ENCODE measurements at places on chromosomes 3 and 15. TPM values are rescaled to one million over a fixed set of nuclear protein-coding genes. Genes with fewer than 3 reads are reported as not detected.

KLF15 gene
- total RNA-seq: 33.4 TPM

INKA1 gene
- 4.3 TPM for total RNA-seq

VIPR1 gene
- 6.5 TPM for total RNA-seq

KNG1 gene
- total RNA-seq: 0.53 TPM

PLSCR2 gene
- not detected for total RNA-seq

ZBTB38 gene
- 71.5 TPM for total RNA-seq

MINDY4B gene
- not detected for total RNA-seq

LMCD1 gene
- total RNA-seq: 57.8 TPM

TLR9 gene
- 0.20 TPM for total RNA-seq

TTC21A gene
- 1.9 TPM for total RNA-seq

CEP19 gene
- total RNA-seq: 1.6 TPM

CGNL1 gene
- total RNA-seq: 59.9 TPM

- DNase-seq: no peak
These were observed 322.6 kb downstream of the GABRG3 start for GRCh38 chr15:27293607-27294006.

DNA sequence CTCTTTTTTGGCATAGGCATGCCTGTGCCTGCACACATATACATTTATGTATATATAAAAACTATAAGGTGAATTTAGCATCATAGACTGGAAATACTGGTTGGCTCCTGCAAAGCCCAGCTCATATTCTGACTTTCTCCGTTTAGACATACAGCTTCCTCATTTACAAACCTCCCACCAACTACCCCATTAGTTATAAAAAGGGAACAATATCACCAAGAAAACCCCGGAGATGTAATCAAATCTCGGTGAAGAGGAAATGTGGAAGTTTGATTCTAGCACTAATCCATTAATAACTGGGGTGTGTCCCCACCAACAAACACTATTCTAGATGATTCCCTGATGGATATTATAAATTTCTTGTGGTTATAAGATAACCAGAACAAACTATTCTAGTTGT, 517.7 kb upstream of the TBL1XR1 start:
- DNase-seq: no peak

DNA sequence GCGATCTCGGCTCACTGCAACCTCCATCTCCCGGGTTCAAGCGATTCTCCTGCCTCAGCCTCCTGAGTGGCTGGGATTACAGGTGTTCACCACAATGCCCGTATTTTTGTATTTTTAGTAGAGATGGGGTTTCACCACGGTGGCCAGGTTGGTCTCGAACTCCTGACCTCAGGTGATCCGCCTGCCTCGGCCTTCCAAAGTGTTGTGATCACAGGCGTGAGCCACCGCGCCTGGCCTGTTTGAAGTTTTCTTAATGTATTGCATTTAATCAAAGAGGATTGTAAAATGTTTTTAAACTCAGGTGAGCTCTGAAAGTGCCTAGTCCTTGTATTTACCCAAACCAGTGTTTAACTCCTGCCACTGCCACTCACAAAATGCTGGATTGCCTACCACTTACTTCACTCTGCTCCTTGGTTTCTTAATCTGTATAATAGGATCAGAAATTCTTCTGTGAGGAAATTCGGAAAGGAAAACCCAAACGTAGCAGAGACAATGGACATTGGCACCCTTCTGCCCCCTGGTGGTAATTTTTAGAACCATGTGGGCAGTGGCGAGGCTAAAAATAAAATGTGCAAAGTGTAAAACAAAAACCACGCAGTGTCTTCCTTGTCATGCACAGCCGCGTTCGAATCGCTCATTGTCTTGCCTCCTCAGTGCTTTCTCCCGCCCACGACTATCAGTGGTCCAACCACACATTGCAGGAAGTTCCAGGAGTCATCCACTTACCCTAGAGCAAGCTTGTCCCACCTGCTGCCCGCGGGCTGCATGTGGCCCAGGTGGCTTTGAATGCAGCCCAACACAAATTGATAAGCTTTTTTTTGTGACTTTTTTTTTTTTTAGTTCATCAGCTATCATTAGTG, 27.3 kb downstream of the CEP19 start:
- peak; percentile 64 for DNase-seq

DNA sequence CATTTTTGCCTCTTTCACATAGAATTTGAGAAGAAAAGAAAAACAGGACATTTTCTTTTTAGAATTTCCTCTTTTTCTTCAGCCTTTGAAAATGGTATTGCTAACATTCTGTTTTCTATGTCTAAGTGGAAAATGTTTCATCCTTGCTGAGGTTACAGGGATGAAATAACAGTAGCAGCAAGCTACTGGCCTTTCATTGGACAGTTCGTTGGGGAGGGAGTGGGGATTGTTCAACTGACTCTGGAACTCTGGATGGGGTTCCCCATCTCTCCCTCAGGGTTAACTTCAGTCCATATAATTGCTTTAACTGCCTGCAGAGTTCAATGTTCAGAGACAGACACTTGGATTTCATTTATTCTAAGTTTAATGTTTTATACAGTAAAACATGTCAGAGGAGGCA, 346.0 kb downstream of the NLGN1 start:
- no peak for DNase-seq

DNA sequence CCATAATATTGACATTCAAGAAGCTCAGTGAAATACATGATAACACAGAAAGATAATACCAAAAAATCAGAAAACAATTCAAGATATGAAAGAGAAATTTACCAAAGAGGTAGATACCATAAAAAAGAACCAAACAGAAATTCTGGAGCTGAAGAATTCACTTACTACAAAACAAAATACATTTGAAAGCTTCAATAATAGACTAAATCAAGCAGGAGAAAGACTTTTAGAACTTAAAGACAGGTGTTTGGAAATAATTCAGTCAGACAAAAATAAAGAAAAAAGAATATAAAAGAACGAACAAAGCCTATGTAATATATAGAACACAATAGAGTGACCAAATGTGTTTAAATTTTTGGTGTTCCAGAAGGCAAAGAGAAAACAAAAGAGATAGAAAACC, 158.7 kb downstream of the MOBP start:
- no peak for DNase-seq

DNA sequence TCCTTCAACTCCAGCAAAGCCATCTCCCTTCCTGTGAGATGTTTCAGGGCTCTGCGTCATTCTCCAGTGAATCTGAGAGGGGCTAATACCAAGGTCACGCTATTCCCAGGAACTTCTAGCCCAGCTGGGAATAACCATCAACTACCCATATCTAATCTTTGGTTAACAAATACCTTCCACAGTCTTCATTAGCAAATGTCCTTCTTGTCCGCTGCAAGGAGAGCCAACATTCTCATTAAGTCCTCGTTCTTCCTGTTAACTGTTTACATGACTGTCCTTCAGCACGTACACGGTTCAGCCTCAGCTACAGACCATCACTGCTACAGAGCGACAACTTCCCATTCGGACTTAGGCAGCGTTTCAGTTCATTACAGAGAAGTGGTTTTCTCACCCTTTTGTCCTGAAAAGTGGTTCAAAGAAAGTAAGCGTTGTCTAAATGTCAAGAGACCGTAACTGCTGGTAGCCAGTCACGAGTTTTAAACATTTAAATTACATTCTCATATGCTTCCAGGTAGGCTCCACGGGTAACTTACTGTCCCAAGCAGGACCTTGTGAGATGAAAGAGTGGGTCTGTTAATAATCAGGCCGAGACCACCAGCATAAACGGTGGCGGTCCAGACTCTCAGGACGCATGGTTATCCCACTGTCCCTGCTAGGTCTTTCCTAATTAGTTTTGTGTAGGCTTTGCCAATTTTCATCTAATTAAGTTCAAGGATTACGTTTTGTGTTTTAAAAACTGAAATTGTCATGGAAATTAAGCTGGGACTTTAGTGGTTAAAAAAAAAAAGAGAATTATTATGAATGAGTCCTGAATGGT, 63.8 kb downstream of the CHSY1 start:
- peak; percentile 50 for DNase-seq

DNA sequence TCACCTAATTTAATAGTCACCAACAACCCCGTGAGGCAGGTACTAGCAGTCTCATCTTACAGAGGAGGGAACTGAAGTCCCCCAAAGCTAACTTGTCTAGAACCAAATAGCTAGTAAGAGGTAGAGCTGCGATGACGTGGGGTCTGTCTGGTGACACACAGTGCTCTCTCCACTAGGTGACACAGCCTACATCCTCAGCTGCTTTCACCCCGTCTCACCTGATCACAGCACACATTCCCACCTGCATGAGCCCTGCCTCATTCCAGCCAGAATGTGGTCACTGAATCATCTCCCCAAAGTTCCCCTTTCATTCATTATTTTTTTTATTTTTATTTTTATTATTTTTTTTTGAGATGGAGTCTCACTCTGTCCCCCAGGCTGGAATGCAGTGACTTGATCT, 21.3 kb upstream of the MAGEF1 start:
- no peak for DNase-seq

GRCh38 chr3:141930801-141931200, 54.4 kb downstream of the ATP1B3 start:
- no peak for DNase-seq

DNA sequence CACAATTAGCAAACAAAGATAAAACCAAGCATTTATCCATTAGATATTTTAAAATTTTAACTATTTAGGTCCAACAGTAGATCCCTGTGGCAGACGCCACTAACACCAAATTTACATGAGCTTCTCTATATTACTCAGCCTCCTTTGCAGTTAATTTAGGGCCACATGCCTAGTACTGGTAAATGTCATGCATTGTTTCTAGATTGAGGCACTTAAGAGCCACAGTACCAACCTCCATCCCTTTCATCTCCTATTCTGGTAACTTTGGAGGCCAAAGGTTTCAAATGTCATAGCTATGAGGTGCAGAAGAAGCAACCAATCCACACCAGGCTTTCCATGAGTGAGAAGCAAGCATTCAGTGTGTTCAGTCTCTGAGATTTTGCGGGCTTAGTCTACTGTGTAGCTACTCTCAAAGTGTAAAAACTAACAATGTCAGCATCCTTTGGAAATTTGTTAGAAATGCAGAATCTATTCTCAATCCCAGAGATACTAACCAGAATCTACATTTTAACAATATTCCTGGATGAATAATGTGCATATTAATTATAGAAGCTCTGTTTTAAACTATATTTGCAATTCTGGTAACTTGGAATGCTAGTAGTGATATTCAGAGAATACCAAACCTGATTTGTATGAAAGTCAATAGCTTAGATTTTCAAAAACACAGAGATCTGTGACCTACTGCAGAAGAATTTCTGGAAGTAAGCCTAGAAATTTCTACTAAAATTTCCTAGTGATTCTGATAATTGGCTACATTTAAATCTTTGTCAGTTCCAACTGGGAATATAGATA, 206.3 kb upstream of the CD96 start:
- DNase-seq: no peak

DNA sequence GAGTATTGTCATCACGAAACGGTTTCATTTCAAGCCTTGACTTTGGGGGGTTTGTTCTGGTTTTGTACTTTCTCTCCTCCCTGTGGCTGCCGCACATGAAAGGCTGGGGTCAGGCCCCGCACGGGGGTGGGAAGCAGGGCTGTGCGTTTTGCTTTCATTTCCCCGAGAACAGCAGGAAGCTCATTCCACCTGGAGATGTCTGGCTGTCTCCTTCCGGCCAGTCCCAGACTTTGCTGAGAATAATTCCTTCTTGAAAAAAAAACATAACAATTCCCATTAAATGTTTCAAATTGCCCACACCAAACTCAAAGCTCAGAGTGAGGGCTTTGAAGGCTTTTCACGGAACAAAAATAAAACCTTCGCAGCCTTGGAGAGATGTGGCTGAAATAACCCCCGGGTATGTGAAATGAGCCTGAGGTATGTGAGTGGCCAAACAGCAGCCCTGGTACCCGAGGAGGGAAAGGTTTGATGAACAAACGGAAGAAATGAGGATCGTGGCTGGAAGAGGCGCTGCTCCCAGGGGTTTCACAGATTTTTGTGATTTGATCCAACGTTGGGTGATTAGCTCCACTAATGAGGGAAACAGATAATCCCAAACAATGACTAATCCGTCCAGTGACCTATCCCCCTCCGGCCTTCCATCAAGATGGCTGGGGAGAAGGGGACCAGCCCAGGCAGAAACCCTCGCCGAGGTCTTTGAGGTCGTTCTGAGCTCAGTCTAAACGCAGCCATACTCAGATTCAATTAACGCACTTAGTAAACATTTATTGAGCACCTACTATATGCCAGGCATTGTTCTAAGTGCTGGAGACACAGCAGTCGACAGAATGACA, 126.9 kb upstream of the MEF2A start:
- peak; percentile 50 for DNase-seq

- DNase-seq: no peak
These were observed 50.1 kb downstream of the MAGI1 start for GRCh38 chr3:65988411-65989180.

GRCh38 chr3:154900816-154901215, 179.3 kb upstream of the MME start:
- no peak for DNase-seq

- peak; percentile 45 for DNase-seq
These were observed 144.8 kb upstream of the BHLHE40 start for GRCh38 chr3:4834403-4834866.

- no peak for DNase-seq
These were observed 154.6 kb downstream of the POLR2M start for GRCh38 chr15:57861034-57861638.

DNA sequence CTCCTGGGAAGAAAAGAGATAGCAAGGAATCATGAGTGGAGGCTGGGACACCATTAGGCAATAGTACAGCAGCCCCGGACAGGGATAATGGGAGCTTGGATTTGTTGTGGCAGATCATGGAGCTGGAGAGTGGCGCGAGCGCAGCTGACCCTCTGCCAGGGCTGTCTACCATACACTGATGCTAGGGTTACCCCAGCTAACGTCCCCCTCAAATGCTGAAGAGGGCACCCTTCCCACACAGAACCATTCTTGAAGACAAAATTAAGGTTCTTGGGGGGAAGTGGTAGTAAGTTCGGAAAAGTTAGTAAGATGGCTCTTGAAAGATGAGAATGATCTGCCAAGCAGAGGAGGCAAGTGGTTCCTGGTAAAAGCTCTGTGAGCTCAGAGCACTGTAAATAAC, 61.1 kb downstream of the ST3GAL6 start:
- no peak for DNase-seq

- DNase-seq: no peak
These were observed 25.8 kb upstream of the PRTG start for GRCh38 chr15:55768670-55769185.

- no peak for DNase-seq
These were observed 8.8 kb upstream of the CMC1 start for GRCh38 chr3:28232659-28233058.

GRCh38 chr3:189626286-189626685, 4.9 kb upstream of the TP63 start:
- DNase-seq: no peak

DNA sequence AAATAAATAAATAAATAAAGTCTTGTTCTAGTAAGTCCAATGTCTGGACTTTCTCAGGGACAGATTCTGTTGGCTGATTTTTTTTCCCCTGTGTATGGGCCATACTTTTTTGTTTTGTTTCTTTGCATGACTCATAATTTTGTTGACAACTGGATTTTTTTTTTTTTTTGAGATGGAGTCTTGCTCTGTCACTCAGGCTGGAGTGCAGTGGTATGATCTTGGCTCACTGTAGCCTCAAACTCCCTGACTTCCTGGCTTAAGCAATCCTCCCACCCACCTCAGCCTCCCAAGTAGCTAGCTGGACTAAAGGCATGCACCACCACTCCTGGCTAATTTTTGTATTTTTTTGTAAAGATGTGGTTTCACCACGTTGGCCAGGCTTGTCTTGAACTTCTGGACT, 38.9 kb downstream of the TICRR start:
- no peak for DNase-seq

- DNase-seq: peak; percentile 65
These were observed 16.2 kb upstream of the ANKDD1A start for GRCh38 chr15:64895285-64896065.

- DNase-seq: no peak
These were observed 55.6 kb upstream of the C15orf61 start for GRCh38 chr15:67465196-67465952.

- no peak for DNase-seq
These were observed 36.6 kb upstream of the UBL7 start for GRCh38 chr15:74497584-74497983.
